NCI-H524 treated with DMSO at 0.1 percent for 48 hours (cell line): ENCODE measurements at places on chromosomes 4 and X.
A peak's percentile ranks its signal among the peaks of the same experiment; 100 is the strongest.

DNA sequence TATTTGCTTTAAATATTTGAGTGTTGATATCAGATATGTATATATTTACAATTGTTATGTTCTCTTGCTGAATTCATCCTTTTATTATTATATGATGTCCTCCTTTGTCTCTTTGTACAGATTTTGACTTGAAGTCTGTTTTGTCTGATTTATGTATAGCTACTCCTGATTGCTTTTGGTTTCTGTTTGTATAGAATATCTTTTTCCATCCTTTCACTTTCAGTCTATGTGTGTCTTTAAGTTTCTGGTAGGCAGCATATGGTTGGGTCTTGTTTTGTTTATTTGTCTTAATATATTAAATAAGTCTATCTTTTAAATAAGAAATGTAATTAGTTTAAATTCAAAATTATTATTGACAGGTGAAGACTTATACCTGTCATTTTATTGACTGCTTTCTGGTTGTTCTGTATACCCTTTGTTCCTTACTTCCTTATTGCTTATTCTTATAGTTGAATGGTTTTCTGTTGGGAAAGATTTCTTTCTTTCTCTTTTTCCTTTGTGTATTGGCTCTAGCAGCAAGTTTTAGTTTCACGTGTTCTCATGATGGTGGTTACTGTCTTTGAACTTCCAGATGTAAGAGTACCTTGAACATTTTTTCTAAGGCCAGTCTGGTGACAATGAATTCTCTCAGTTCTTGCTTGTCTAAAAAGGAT is 31.1 kb downstream of the RAB28 start:
- DNase-seq = no peak

DNA sequence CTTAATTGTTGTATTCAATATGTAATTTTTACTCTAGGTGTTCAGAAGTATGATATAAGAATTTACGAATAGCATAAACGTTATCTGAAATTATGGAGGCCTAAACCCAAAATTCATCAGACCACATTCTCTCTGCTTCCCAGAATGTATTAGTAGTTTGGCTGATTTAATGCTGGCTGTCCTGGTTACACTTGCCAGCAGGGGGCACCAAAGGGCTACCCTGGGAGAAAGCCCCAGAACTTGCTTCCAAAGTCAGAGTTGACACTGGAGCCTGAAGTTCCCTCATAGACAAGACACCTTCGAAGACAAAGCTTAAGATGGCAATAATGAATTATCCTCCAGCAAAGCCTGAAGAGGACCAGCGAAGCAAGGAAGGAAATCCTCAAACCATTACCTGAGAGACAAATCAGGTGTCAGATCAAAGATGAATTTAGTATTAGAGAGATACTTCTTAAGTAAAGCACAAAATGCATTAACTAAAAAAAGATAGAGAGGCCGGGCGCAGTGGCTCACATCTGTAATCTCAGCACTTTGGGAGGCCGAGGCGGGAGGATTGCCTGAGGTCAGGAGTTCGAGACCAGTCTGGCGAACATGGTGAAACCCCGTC is 11.3 kb upstream of the ANOS1 start:
- DNase-seq = no peak

GRCh38 chr4:163495900-163496299 is 1.4 kb downstream of the TMA16 start:
- DNase-seq = no peak

- no peak for DNase-seq
These were observed 9.5 kb upstream of the STIM2 start for GRCh38 chr4:26851129-26851528.

- DNase-seq = no peak
These were observed 55.6 kb upstream of the TADA2B start for GRCh38 chr4:6987588-6987961.

- DNase-seq = no peak
These were observed 342 bp downstream of the EOLA2 start for GRCh38 chrX:149937871-149938426.

- no peak for DNase-seq
These were observed 33.8 kb downstream of the LONRF3 start for GRCh38 chrX:119008110-119008744.

GRCh38 chrX:32592786-32593185 is 618.6 kb downstream of the DMD start:
- DNase-seq = no peak

- DNase-seq = no peak
These were observed 85.5 kb downstream of the SNCA start for GRCh38 chr4:89751416-89751815.

DNA sequence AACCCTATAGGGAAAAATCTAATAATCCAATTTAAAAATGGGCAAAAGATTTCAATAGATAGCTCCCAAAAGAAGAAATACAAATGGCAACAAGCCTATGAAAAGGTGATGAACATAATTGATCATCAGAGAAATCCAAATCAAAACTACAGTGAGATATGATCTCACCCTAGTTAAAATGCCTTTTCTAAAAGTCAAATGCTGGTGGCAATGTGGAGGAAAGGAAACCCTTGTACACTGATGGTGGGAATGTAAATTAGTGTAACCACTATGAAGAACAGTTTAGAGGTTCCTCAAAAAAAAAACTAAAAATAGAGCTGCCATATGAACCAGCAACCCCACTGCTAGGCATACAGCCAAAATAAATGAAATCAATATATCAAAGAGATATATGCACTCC is 44.5 kb downstream of the STPG2 start:
- DNase-seq = no peak

DNA sequence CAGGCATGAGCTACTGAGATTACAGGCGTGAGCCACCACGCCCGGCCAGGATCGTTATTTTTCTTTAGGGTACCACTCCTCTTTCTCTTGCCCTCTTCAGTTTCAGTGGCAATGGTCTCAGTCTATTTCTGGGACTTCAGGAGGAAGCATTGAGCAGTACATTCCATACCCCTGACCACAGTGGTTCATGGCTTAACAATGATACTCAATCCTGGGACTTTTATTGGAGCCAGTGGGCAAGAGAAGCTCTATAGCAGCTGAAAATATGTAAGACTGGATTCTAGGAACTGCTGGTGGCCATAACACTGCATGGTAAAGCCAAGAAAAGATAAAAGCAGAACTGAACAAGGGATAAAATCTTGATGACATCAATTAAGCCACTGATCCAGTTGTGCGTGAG is 5.8 kb upstream of the CCNA2 start:
- DNase-seq = no peak

DNA sequence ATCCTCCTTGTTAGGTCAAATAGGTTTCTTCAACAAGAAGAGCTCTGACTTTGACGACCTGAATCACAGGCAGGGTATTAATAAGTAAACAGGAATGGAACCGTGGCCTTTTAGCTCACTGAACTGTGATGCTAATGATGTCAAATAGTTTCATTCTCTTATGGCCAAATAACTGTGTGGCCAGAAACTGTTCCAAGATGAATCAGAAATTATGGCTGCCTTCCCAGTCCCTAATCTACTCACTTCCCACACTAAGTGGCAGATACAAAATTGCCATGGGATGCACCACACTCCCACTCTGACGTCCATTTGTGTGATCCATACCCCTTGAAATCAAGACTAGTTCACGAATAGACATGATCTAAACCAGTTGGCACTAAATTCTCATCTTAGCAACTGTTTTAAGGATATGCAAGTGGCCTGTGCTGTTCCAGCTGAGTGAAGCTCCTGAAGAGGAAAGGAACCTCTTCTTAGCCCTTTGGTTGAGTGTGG is 455.4 kb downstream of the IL15 start:
- no peak for DNase-seq

DNA sequence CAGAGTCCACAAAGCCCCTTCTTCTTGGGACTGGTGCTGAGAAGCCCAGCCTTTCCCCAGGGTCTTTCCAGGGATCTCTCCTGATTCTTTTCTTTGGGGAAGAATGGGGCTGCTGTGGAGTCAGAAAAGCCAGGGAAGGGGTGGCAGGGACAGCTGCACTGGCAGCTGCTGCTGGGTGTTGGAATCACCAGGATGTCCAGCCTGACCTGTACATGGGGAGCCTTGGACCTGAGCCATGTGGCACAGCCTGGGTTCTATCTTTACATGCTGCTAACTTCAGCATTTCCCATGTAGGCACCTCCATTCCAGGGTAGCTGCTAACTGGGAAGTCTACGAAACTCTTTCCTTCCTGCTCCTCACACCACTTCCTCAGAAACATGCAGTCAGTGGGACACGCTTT is 36.0 kb downstream of the MED28 start:
- DNase-seq = no peak

DNA sequence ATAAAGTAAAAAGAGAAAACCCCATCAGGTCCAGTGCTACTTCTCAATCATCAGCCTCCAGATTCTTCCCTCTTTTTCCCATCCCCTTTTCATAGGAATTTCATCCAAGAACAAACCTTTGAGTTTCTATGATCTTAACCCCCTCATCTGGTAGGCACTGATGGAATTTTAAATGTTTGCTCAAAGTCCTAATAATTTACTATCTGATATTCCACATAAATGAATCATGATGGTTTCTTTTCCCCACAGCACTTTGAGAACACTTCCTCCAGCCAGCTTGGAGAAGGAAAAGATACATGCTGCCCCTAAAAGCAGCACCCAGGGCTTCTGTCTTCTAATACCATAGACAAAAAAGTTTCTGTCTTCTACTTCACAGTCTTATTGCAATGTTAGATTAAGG is 19.4 kb upstream of the KLHL8 start:
- no peak for DNase-seq

GRCh38 chr4:179521952-179522351 is 2079.7 kb upstream of the AGA start:
- no peak for DNase-seq

- no peak for DNase-seq
These were observed 45.9 kb downstream of the TSC22D3 start for GRCh38 chrX:107729558-107730297.

DNA sequence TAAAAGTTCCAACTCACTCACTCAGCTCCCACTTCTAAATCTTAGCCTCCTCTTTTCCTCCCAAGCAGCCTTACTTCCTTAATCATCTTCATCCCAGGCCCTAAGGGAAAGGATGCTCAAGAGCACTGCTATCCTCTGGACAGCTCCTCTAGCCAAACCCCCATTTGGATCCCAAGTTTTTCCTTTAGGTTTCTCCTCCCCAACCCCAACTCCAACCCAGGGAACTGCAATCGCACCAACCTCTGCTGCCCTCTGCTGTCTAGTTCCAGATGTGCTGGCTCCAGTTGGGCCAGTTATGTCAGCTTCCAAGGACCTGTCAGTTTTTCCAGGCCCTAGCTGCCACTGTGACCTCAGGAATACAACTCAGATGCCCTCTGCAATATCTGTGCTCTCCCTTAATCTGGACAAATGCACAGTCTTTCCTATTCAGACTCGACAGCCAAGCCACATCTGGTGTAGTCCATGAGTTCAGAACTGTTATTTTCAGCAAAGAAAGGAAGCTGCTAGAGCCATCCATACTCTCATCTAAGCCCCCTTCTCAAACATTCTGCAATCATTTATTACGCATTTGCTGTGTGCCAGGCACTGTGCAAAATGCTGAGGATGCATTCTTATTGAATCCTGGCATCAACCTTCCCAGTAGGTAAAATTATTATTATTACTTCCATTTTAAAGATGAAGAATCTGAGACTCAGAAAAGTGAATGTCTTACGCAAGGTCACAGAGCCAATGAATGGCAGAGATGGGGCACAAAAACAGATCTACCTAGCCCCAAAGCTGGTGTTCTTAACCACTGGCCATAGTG is 12.3 kb upstream of the XPNPEP2 start:
- DNase-seq = no peak

DNA sequence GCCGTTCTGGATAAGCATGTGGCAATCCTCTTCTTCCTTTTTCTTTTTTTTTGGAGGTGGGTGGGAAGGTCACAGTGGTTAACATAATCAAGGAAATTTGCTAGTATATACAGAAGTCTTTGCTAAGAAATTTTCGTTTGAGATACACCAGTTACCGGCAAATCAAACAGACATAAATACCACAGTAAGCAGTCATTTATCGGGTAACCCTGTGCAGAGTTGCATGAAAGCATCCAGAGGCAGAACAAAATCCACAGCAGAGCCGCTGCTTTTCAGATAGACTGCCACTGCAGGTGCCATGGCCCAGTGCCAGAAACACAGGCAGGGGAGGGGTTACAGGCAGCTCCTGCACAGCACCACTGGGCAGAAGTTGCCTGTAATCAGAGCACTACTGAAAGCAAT is 179.1 kb upstream of the MAB21L2 start:
- peak; percentile 4 for DNase-seq

- no peak for DNase-seq
These were observed 20.1 kb upstream of the IL3RA start for GRCh38 chrX:1316527-1316926.

DNA sequence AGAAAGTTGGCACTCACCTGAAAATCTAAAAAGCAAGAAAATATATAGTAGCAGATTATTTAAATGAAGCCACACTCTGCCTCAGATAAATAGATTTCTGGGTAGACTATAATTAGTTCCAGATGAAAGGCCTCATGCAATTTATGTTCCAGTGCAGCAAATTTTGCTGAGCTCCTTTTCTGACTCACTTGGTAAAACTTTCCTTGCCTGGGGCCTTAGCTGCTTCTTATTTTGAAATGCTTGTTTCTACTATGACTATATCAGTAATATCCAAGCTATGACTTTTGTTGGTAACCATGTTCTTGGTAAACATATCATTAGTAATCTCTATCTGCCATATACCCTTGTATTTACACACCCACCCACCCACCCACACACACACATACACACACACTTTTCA is 961.8 kb downstream of the SH3BGRL start:
- no peak for DNase-seq

GRCh38 chrX:43357741-43358140 is 298.4 kb upstream of the MAOA start:
- DNase-seq = no peak

- DNase-seq = no peak
These were observed 18.0 kb upstream of the FAM47E start for GRCh38 chr4:76233529-76233928.

DNA sequence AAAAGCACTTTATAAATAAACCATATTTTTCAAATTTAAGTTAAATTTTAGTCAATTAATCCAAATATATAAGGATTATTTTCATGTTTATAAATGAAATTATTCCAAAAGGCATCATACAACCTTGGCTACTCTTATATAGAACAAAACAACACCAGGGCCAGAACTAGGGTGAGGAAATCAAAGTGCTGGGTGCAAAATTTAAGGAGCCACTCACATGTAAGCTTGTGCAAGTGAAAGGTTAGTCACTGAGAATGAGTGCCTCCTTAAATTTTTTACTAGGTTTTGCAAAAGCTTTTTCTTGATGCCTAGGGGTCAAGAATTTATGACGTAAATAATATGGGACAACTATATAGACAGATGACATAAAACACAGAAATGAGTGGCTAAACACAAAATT is 83.4 kb upstream of the COX18 start:
- no peak for DNase-seq

DNA sequence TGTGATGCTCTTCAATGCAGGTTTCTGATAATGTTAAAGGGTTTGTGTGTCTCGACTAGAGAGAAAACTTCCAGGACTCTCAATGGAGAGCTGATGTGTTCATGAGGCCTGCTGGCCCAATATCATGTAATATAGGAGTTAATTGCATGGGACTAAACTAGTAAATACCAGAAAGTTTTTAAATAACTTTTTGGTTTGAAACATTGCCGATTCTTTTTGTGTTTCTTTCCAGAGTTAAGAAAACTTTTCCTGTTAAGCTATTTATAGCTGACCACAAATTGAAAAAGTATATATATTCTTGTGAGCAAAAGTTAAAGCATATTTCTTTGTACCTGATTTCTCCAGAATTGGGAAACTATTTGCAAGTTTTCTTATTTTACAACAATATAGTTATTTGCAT is 49.7 kb downstream of the FAM9B start:
- DNase-seq = no peak

GRCh38 chr4:8853249-8853648 is 18.4 kb downstream of the HMX1 start:
- no peak for DNase-seq

GRCh38 chrX:125507119-125507518 is 187.4 kb downstream of the TEX13C start:
- no peak for DNase-seq

GRCh38 chr4:138334346-138335016 is 92.3 kb upstream of the SLC7A11 start:
- DNase-seq = no peak
